ENCODE measurements at places on chromosomes 4 and X. TPM values are rescaled to one million over a fixed set of nuclear protein-coding genes. Genes with fewer than 3 reads are reported as not detected.

KIAA1210 gene
- total RNA-seq = not detected

DNA sequence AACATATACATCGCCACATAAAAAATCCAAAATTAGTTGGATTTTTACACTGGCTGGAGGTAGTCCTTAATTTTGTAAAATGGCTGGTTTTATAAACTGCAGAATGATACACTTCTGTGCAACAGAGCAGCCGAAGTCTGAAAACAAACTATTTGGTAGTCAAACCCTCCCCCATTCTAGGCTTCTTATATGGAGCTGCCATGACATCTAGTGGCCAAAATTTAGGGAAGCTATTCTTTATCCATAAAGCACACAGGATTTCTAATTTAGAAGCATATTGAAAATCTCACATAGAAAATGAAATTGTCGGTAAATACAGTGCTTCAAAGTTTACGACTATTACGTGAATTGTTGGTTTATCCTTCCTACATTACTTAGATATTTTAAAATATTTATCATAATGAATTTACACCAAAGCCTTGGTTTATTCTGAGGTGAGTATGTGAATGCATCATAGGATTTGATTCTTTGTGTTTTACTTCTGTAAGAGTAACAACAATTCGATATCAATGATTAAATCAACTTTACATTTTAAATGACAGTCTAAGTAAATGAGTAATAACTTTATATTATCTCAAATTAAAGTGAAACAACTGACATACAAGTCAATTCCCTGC is 113.4 kb upstream of the FAM241A start:
- peak; percentile 79 for DNase-seq

TEX13B gene
- not detected for total RNA-seq

DNA sequence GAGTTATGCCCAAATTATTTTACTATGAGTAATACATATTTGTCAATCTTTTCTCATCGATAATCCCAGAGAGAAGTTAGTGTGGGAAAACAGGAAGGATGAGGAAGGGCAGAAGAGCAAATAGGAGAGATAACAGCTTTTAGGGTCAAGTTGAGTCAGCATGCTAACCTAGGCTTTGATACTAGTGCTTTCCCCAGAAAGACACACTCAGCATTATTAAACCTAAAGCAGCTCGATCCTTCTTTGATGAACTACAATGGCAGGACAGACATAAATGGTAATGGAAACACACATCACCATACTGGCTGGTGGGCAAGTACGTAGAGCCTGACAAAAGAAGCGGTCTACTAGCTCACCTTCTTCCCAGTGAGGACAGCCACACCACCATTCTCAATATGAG is 20.5 kb downstream of the AIFM1 start:
- DNase-seq = no peak

DNA sequence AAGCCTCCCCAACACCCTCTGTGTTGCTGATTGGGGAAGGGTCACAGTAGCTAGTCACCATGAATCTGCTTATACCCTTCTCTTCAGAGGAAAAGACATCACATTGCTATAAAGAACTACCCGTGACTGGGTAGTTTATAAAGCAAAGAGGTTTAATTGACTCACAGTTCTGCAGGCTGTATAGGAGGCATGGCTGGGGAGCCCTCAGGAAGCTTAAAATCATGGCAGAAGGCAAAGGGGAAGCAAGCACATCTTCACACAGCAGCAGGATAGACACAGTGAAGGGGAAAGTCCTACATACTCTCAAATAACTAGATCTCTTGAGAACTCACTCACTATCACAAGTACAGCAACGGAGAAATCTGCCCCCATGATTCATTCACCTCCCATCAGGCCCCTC is 229.4 kb upstream of the FTHL17 start:
- DNase-seq = no peak

DNA sequence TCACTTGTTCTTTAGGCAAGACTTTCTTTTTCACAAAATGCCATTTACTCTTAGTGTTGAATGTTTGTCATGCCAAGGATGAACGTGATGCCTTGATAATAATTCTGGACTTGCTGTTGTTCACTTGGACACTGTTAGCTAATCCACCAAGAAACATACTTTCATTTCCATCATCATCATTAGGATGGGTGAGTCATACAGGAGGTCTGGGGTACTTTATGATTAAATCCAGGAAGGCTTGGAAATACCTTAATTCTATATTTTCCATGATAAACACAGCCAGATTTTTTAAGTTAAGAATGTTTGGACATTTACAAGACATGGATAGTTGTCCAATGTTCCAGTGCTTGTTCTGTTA is 260.7 kb upstream of the GIMD1 start:
- peak; percentile 3 for DNase-seq

GRCh38 chr4:79050541-79050880 is 111.3 kb upstream of the PAQR3 start:
- no peak for DNase-seq

ADH6 gene
- 0.36 TPM for total RNA-seq

DNA sequence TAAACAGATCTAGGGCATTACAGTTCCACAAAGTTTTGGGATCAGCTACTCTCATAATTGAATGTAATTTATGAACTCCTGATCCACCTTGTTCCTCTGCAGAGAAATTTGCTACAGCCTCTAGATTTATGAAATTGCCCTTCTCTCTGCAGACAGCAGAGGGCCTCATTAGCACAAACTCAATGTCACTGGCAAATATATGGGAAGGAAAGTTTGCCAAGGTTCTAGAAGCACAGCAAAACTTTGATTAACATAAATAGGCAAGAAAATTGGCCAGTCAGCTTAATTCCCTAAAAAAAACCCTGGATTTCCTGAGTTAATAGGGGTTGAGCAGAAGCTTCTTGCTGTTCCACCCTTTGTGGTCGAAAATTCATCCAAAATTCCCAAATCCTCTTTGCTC is 31.5 kb downstream of the PRPS1 start:
- peak; percentile 76 for DNase-seq

RAB41 gene
- total RNA-seq = not detected

NELFA gene
- total RNA-seq = 26.2 TPM

GRCh38 chr4:34250562-34250961 is 1993.8 kb downstream of the ARAP2 start:
- peak; percentile 43 for DNase-seq

DNA sequence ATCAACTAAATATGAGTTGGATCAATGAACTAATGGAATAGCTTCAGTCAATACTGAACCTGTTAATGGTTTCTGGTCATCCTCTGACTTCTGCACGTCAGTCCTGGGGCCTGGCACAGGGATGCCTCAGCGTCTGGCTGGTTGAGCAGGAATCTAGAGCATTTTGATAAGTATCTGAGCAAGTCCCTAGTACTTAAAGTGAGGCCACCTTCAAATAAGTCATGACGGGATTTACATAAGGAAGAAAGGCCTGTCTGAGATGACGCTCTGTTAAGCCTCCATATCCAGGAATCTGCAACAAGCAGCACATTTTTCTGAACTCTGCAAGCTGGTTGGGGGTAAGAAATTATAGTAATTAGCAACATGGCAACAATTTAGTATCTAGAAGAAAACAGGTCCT is 83.2 kb upstream of the TBC1D9 start:
- DNase-seq = no peak

GRCh38 chr4:147219145-147219544 is 261.8 kb upstream of the EDNRA start:
- DNase-seq = no peak

DGAT2L6 gene
- total RNA-seq = not detected

GASK1B gene
- 37.6 TPM for total RNA-seq

- DNase-seq = peak; percentile 56
These were observed 47.6 kb upstream of the FGG start for GRCh38 chr4:154660052-154660451.

DNA sequence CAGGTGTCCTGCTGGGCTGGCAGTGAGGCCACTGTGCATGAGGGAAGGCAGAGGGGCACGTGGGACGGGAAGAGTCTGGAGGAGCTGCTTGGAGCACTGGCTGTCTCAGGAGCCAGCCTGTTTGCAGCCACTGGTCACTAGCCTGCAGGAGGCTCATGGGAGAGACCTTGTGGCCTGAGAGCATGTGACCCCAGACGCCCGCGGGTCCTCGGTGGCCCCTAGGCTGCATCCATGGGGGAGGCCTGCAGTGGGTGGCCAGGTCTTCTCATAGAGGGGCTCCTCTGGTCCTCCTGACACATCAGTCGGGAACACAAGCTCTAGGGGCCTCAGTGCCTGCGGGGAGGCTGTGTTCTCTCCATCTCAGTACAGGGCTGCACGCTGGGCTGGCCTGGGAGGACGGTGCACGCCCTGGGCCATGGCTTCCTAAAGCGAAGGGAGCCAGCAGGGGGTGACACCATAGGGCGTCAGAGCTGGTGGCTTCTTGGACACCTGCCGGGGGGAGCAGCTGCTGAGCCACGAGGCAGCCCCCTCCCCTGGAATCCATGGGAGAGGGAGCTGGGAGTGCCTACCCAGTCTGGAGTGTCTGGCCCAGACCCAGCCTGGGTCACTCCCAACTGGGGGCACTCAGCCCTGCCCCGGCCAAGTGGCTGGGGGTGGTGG is 12.3 kb downstream of the NAT8L start:
- DNase-seq = no peak

GRCh38 chr4:185540040-185540439 is 4.7 kb upstream of the PDLIM3 start:
- DNase-seq = no peak

LAMTOR3 gene
- total RNA-seq = 69.9 TPM

GRCh38 chrX:138128027-138128671 is 562.2 kb downstream of the ZIC3 start:
- DNase-seq = peak; percentile 44

DNA sequence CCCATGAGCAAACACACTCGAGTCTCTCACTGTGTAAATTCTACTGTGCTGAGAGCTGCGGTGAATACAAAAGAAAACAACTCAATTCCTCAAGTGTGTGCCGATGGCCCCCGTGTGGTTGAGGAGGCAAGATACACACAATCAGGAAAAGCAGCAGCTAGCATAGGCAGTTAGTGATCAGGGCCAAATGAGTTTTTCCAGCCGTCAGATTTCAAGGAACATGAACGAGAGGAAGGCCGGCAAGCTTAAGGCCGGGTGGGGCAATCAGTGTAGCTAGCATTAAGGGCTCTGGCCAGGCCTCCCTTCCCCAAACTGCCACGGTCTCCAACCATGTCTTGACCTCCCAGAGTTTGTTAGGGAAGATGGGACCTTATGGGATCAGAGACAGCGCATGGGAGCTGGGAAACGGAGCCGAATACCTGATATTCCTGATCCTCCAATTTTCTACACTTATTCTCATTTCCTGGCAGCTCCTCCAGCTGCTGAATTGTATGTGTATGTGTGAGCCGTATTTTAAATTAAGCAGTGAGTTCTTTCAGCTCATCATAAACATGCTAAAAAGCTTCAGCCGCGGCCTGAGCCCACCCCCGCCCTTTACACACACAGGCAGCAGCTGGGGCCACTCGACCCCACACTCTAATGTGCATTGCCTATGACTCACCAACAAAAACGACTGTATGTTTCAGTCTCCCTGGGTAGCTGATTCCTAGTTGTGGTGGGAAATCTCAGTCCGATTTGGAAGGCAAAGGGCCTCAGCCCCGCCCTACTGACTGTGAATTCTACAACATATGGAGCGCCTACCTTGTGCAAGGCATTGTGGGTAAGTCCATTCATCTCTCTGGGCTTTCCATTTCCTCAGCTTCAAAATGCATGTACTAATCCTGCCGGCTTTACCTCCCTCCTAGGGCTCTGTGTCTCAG is 59.9 kb downstream of the RTL9 start:
- DNase-seq = peak; percentile 69

Data from fibroblast of the aortic adventitia (primary cell).